D341Med (cell line): ENCODE measurements at places on chromosomes 2 and 18.

DNA sequence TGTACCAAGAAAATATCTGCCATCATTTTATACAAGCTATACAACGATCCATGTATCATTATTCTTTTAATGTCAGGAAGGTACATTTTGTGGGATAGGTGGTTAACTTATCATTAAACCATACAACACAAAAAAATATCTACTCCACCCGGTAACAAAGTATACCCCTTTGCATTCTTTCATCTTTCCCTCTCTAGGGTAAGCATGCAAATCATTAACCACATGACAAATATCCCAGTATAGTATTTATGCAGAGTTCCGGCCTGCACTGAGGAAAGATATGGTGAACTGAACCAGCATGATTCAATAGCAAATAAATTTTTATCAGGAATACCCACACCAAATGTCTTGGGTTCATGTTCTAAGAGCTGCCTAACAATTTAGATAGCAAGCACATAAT, 22.5 kb upstream of the SULT1C2 start:
- no peak for DNase-seq

GRCh38 chr18:76263046-76264005, 231.7 kb downstream of the ZNF516 start:
- DNase-seq = no peak

DNA sequence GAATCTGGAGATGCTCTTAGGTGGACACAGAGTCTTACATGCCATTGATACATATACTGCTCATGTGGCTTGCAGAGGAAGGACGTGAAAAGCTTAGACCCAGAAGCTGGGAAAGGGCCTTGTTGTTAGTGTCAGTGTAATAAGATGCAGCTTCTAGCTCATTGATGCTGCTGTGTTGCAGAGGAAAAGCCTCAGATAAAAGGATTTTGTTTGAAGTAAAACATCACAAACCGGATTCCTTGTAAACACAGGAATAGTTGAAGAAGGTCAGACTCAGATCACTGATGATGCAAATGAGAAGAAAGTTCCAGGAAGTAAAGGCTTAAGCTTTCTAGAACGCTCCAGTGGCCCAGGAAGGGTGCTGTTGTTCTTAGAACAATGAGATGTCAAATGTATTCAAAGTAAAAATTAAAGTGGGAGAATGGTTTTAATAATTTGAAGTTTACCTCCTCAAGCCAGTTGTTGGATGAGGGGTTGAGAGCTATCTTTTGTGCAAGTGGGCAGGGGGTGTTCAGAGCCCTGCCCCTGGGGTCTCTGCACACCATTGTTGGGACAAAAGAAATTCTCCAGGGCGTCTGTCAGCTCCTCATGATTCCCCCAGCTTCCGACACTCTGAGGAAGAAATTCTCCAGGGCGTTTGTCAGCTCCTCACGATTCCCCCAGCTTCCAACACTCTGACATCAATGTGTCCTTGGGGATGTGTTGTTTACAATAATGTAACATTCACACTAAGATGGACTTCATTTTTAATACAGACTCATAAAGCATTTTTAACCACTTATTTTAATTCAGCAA, 61.3 kb upstream of the CHMP1B start:
- no peak for DNase-seq

DNA sequence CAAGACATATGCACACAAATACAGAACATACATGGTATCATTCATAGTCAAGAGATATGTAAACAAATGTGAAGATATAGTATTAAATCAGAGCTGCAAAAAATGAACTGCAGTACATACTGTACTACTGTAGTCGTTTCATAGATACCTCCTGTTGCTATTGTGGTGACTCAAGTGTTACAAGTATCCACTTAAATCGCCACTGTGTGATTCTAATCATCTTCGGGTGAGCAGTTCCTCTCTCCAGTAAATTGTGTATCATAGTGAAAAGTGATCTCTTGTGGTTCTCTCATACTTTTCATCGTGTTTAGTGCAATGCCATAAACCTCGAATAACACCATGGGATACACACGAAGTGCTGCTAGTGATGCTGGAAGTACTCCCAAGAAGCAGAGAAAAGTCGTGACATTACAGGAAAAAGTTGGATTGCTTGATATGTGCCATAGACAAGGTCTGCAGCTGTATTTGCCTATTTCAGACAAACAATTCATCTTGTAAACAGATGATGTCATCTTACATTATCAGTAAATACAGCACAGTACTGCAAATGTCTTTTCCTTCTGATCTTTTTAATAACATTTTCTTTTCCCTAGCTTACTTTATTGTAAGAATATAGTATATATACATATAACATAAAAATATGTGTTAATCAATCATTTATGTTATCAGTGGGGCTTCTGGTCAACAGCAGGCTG, 222.2 kb downstream of the BCL11A start:
- DNase-seq = no peak

DNA sequence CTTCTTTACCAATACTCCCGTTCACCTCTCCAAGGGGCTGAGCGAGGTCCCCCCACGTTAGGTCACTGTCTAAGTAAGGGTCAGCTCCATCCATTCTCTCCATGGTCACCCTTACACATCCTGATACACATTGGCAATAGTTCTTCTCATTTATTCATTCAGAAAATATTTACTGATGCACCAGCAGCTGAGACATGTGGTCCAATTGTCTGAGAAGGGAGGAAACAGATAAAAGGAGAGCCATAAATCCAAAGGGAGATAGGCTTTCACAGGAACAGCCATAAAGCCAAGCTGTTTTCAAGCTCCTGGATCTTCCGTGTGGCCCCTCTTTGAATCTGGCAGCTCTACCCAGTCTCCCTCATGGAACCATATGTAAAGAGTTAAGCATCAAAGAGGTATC, 121.2 kb downstream of the TXNL1 start:
- peak; percentile 6 for DNase-seq

GRCh38 chr2:77086051-77086450, 436.1 kb downstream of the LRRTM4 start:
- no peak for DNase-seq

GRCh38 chr2:168208652-168209051, 38.7 kb downstream of the STK39 start:
- DNase-seq = no peak

DNA sequence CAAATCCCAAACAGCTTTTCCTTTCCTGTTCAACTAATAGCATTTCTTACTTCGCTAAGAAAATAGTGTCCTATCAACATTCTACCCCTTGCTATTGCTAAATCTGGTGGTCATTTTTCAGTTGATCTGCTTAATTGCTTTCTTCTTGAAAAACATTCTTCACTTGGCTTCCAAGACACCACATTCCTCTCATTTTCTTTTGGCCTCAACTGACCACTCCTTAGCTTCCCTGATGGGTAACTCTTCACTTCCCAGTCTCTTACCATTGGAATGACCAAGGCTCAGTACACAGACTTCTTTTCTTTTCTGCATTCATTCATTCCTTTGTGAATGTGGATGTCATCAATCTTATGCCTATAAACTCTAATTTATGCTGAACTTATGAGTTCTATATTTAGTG, 230.8 kb upstream of the CDH2 start:
- DNase-seq = no peak

- DNase-seq = no peak
These were observed 726.8 kb upstream of the DDX18 start for GRCh38 chr2:117087535-117088291.

- no peak for DNase-seq
These were observed 7.9 kb downstream of the IL1RL2 start for GRCh38 chr2:102194609-102195268.

- no peak for DNase-seq
These were observed 981.6 kb upstream of the CNTNAP5 start for GRCh38 chr2:123043458-123043857.

GRCh38 chr18:13572148-13572547, 154.2 kb downstream of the FAM210A start:
- DNase-seq = no peak

GRCh38 chr2:164803776-164804466, 37.7 kb downstream of the COBLL1 start:
- no peak for DNase-seq

- no peak for DNase-seq
These were observed 25.2 kb downstream of the PTRHD1 start for GRCh38 chr2:24768013-24768412.

- DNase-seq = no peak
These were observed 1.7 kb upstream of the SLC3A1 start for GRCh38 chr2:44273596-44273995.

GRCh38 chr2:235940330-235940729, 227.9 kb downstream of the GBX2 start:
- no peak for DNase-seq

GRCh38 chr2:202165945-202166344, 72.5 kb downstream of the SUMO1 start:
- no peak for DNase-seq

DNA sequence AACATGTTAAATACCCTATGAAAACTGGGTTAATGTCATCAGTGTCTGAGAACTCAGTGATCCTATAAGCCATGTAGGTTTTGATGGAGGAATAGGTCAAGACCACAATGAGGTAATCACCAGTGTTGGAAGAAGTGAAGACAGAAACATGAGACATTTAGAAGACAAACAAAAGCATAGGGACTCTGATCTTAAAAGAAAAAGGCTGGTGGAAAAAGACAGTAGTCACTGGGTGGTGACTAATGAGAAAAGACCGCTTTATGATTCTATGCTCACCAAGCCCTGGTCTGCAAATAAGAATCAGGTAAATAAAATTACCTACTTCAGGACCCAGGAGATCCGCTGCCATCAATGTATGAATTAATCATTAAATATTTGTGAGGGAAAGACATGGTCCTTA, 271.9 kb downstream of the GPD2 start:
- no peak for DNase-seq

GRCh38 chr18:61580046-61580445, 246.8 kb downstream of the CDH20 start:
- DNase-seq = no peak
